ENCODE measurements at places on chromosomes 6 and 20. TPM values are rescaled to one million over a fixed set of nuclear protein-coding genes. Genes with fewer than 3 reads are reported as not detected.

DNA sequence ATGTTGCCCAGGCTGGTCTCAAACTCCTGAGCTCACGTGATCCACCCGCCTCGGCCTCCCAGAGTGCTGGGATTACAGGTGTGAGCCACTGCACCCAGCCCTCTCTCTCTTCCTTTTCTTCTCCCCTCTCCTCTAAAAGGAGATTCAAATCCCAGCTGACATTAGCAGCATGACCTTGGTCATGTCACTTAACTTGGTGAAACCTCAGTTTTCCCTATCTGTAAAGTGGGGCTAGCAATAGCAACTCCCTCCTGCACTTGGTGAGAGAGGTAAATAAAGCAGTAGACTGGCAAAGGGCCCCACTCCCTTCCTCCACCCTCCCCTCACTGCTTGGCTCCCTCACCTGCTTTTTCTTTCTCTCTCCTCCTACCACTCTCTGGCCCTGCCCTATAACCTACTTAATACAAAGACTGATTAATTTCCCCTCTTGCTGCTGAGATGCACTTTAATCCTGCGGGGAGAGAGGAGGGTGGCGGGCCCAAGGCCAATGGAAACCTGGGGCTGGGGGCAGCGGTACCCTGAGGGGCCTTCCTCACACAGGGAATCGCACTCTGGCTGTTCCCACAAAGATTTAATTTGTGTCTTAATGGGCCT lies 54.2 kb upstream of the ZFAND3 start:
- H3K36me3 ChIP-seq: no peaks in the 10 kb centered on the region
- no peaks in the 10 kb centered on the region for H3K4me1 ChIP-seq
- H3K27me3 ChIP-seq: no peaks in the 10 kb centered on the region

- no peak overlapping the region for H3K4me3 ChIP-seq
- no peaks in the 10 kb centered on the region for H3K36me3 ChIP-seq
Observed at GRCh38 chr6:90940812-90941481, 354.1 kb upstream of the MAP3K7 start.

DNA sequence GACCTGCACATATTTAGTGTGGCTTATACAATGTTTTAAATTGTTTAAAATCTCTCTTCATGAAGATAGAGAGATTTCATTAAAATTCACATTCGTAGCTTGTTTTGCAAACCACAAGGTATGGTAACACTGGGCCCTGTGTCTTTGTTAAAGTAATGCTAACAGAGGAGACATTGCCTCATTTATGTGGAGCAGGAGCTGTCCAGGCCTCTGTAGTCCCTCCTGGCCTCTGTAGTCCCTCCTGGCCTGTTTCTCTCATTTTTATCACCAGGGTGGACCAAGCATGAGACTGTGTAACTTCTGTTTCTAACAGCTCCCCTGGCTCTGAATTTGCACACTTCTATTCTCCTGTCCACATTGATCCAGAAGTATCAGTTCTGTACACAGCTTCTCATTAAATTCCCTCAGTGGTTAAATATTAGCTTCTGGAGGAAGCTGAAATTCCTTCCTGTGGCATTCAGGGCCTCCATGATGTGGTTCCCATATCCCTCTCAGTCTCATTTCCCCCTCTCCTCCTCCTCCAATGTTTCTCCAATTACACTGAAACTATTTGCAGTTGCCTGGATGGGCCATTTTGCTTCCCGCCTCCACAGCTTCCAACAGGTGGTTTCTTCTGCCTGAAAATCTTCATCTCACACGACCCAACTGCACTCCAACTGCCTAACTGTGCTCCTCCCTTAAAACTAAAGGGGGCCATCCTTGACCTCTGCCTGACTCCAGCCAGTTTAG lies 340.4 kb downstream of the SYNE1 start:
- no peak overlapping the region for H3K4me3 ChIP-seq
- H3K27me3 ChIP-seq: no peaks in the 10 kb centered on the region
- peak overlapping the region; percentile 37 for H3K27ac ChIP-seq
- DNase-seq: no peak
- peaks cover 24% of the 10 kb centered on the region for H3K4me1 ChIP-seq

GRCh38 chr6:87738000-87738399 lies 36.0 kb upstream of the AKIRIN2 start:
- no peak overlapping the region for H3K4me3 ChIP-seq
- no peaks in the 10 kb centered on the region for H3K27me3 ChIP-seq
- no peaks in the 10 kb centered on the region for H3K4me1 ChIP-seq
- H3K27ac ChIP-seq: no peak overlapping the region

- peak overlapping the region; percentile 65 for H3K27ac ChIP-seq
- no peak for DNase-seq
- peaks cover 11% of the 10 kb centered on the region for H3K4me1 ChIP-seq
Observed at GRCh38 chr6:137867685-137868509, 838 bp downstream of the TNFAIP3 start.

DNA sequence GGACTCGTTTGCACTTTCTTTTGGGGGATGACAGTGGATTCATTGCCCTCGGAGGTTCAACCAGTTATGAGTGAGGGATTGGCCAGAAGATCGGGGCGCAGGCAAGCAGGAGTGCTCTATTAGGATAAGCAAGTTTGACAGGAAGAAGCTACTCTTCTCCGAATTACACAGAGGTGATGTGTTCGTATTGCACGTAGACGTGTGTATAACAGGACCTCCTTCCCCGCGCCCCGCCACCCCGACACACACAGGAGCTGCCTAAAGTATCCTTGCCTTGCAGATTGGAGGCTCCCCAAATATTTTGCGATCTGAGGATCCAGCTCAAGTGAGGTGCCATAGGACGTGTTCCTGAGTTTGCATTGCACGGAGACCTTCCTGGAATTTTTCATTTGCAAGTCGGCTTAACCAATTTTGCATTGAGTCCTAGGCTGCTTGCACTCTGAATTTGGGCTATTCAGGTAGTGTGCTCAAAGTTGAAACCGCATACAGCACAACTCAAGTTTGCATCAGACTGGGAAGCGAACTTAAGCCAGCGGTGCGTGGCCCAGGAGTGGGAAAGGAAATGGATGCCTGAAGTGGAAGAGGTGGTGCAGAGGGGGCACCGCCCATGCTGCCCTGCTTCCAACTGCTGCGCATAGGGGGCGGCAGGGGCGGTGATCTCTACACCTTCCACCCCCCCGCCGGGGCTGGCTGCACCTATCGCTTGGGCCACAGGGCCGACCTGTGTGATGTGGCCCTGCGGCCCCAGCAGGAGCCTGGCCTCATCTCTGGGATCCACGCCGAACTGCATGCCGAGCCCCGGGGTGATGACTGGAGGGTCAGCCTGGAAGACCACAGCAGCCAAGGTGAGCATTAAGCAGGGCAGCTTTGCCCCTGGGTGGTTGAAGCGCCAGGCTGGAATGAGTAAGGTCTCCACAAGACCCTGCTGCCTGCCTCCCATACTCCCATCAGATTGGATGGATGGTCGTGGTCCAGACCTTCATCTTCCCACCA lies 770 bp downstream of the TCF19 start:
- peaks cover 5% of the 10 kb centered on the region for H3K36me3 ChIP-seq
- peak overlapping the region; percentile 77 for H3K4me3 ChIP-seq
- DNase-seq: no peak
- H3K27me3 ChIP-seq: no peaks in the 10 kb centered on the region

DNA sequence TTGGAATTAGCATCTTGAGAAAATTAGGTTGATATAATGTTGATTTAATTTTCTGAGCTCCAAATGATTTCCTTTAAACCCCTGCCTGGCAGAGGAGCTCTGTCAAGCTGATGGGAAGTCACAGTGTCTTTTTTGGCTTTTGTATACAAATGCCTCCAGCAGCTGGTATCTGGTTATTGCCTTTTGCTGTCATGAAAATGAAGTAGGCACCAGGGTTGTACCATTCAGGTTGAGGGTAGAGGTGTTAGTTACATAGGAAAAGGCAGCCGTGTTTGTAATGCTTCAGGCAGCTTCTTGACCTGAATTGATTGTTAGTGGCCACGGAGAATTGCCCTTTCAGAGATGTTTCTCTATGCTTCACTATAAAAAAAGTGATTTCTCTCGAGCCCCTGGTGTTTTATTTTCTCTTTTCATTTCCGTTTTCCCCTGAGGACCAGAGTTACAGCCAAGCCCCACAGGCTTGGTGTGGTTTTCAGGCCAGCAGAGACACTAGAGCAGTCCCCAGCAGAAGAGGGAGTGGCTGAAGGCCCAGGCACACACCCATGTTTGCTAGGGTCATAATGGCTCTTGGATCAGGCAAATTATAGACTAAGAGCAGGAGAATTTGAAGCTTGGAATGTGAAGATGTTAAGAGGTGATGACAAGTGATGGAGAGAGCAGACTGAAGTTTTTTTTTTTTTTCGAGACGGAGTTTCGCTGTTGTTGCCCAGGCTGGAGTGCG lies 21.6 kb downstream of the CMTR1 start:
- H3K4me1 ChIP-seq: peaks cover 13% of the 10 kb centered on the region
- no peaks in the 10 kb centered on the region for H3K27me3 ChIP-seq
- H3K36me3 ChIP-seq: peaks cover 54% of the 10 kb centered on the region
- no peak overlapping the region for H3K4me3 ChIP-seq
- no peak for DNase-seq

DNA sequence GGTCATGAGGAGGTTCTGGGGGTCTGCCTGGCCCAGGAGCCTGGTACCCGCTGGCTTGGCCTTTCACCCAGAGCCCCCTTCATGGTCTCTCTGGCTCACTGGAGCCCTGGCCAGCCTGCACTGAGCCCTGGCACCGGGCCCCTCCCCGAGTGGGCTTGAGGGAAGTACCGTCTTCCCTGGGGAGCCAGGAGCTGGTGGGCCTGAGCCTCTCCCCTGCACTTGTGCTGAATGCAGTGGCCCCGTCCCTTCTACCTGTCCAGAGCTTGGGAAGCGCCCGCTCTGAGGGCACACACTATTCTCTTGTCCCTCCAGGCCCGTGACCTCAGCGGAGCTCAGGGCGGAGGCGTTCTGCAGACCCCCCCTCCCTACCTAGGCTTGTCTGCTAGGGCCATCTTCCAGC lies 62.2 kb downstream of the TCP11 start:
- no peak for DNase-seq
- peaks cover 76% of the 10 kb centered on the region for H3K36me3 ChIP-seq
- no peaks in the 10 kb centered on the region for H3K4me1 ChIP-seq
- no peaks in the 10 kb centered on the region for H3K27me3 ChIP-seq
- H3K4me3 ChIP-seq: no peak overlapping the region

DNA sequence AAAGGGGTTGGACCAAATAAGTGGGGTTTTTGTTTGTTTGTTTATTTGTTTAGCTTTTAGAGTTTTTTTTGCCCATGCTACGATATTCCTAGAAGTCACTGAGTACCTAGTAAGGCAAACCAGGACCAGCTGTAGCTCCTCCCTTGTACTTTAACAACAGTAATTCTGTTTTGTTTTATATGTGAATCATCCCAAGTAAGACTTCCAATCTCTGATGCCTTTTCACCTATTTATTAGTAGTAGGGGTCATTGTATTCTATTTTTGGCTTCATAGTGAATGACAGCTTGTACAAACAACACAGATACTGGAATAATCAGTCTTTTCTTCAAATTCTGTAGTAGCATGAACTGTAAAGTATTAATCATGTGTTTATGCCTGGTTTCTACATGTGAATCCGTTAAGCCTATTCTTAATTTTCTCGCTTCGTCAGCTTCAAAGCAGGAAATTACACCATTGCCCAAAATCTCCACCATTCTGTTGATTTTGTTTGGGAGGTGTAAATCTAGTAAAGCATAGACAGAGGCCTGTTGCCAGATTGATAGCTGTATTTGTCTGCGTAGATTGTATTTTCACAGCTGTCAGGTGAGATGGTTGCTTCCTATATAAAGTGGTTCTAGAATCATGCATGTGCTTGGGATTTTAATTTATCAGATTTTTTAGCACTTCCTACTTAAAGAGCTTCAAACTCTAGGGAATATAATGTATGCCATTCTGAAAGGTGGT lies 151.5 kb upstream of the FLRT3 start:
- DNase-seq: no peak
- no peak overlapping the region for H3K4me3 ChIP-seq
- no peaks in the 10 kb centered on the region for H3K4me1 ChIP-seq
- no peak overlapping the region for H3K27ac ChIP-seq
- no peaks in the 10 kb centered on the region for H3K36me3 ChIP-seq

GRCh38 chr6:148491638-148492251 lies 149.1 kb downstream of the SASH1 start:
- H3K4me3 ChIP-seq: no peak overlapping the region
- no peaks in the 10 kb centered on the region for H3K27me3 ChIP-seq
- H3K27ac ChIP-seq: peak overlapping the region; percentile 55
- H3K36me3 ChIP-seq: no peaks in the 10 kb centered on the region
- H3K4me1 ChIP-seq: peaks cover 12% of the 10 kb centered on the region
- DNase-seq: no peak

DNA sequence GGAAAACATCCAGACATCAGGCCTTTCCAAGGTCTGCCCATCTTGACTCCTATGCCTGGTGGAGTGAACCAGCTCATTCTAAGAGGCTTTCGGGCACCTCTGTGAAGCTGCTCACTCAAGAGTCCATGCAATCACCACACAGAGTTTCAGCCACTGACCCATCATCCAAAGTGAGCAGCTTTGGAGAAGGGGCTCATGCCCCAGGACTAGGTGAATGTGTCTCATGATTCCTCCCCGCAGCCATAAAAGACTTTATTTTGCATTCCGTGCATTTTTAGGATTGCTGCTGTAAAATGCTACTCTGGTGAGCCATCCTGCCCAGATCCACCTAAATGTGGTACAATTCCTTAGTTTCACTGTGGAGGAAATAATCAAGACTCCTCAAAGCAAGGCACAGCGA lies 44.5 kb upstream of the EZR start:
- no peak overlapping the region for H3K27ac ChIP-seq
- no peak for DNase-seq
- H3K4me3 ChIP-seq: no peak overlapping the region
- no peaks in the 10 kb centered on the region for H3K4me1 ChIP-seq
- no peaks in the 10 kb centered on the region for H3K36me3 ChIP-seq

GRCh38 chr20:32792316-32792715 lies 27.4 kb upstream of the MAPRE1 start:
- H3K36me3 ChIP-seq: no peaks in the 10 kb centered on the region
- no peaks in the 10 kb centered on the region for H3K4me1 ChIP-seq
- DNase-seq: no peak
- no peaks in the 10 kb centered on the region for H3K27me3 ChIP-seq
- no peak overlapping the region for H3K4me3 ChIP-seq

PHACTR1 gene
- total RNA-seq: 69.1 TPM

UST gene
- 24.2 TPM for total RNA-seq

PTP4A1 gene
- total RNA-seq: 23.0 TPM

C20orf141 gene
- total RNA-seq: not detected

HCRTR2 gene
- not detected for total RNA-seq

SLC22A1 gene
- total RNA-seq: 1.2 TPM

BPI gene
- total RNA-seq: 0.35 TPM

RFX6 gene
- not detected for total RNA-seq

PKIB gene
- total RNA-seq: 6.0 TPM

TRIM31 gene
- total RNA-seq: 2.0 TPM

LY6G6F gene
- not detected for total RNA-seq

Measured in thoracic aorta (tissue), 2 donors.